Activated CD4-positive, CD25-positive, alpha-beta regulatory T cell (primary cell): ENCODE measurements at places on chromosomes 2 and 18.

- no peak for DNase-seq
These were observed at the start of gene GCG for GRCh38 chr2:162152147-162152546. Gene GCG (minus strand): TSS chr2:162152247. CDS start chr2:162149178, 3,069 bp downstream.

DNA sequence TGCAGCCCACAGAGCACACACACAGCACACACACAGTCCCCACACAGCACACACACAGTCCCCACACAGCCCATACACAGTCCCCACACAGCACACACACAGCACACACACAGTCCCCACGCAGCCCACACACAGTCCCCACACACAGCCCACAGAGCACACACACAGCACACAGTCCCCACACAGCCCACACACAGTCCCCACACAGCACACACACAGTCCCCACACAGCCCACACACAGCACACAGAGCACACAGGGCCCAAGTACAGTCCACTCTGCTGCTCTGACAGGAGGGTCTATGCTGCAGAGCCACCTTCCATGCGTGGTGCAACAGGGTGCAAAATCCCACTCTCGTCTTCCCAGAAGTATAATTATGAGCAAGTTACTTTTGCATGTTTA lies 240.5 kb upstream of the SALL3 start:
- DNase-seq = no peak

GRCh38 chr2:197647961-197648690 lies 27.3 kb downstream of the RFTN2 start:
- no peak for DNase-seq

DNA sequence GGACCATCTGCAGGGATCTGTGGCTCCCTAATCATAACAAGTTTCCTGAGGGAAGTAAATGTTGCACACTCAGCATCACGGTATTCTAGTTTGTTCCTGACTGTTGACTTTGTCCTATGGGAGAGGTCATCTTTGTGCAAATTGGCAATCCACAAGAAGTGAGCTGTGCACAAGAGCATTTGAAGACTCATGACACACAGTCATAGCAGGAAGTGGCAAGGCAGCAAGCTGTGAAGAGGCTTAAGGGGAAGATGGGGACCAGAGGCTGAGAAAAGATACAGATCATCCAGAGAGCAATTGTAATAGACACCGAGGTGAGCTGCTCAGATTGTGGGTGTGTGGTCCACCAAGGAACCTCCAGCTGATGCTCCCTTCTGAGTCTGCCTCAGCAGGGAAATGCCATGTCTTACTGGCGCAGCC lies 2.7 kb downstream of the TNP1 start:
- no peak for DNase-seq

- no peak for DNase-seq
These were observed 783 bp downstream of the DPP4 start for GRCh38 chr2:162072976-162073887.
